ENCODE measurements at places on chromosomes 12 and 14. TPM values are rescaled to one million over a fixed set of nuclear protein-coding genes. Genes with fewer than 3 reads are reported as not detected.
A peak's percentile ranks its signal among the peaks of the same experiment; 100 is the strongest.

DNA sequence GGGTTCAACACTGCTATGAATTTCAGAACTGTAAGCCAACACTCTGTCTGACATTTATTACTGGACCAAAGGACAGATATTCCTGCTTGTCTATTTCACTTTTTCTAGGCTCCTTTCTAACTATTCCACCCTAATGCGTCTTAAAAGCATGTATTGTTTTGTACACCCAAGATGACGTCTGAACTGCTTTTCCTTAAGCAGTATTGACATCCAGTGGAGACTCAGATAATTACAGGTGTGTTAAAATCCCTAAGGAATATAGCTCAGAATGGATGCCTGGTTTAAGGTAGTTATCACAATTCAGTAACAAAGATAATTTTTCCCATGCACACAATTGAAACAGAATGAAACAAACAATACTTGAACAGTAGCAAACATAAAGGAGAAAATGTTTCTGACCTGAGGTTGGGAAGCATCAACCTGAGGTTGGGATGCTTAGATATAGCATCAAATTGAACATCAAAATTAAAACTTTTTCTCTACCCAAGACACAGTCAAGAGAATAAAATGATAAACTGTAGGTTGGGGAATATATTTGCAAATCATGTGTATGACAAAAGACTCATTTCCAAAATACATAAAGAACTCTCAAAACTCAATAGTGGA lies 93.7 kb upstream of the PTPRR start:
- no peak for DNase-seq

DNA sequence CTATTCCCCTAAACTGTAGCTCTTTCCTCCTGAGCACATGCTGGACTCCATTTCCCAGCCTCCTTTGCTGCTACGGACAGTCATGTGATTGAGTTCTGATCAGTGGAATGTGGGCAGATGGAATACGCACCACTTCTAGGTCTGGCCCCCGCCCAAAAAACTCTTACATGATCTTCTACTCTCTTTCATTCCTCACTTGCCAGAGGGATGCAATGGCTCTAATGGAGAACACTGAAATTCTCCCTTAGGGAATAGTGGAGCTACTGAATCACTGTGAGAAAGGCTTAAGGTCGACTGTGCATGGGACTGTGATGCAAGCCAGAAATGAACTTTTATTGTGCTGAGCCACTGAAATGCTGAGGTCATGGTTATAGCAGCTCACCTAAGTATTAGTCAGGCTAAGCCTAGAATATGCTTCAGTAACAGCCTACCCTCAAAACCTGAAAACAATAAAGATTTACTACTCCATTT lies 13.0 kb upstream of the TMED2 start:
- DNase-seq: peak; percentile 15

- no peak for DNase-seq
Observed at GRCh38 chr14:104499784-104500760, 79.5 kb upstream of the C14orf180 start.

DNA sequence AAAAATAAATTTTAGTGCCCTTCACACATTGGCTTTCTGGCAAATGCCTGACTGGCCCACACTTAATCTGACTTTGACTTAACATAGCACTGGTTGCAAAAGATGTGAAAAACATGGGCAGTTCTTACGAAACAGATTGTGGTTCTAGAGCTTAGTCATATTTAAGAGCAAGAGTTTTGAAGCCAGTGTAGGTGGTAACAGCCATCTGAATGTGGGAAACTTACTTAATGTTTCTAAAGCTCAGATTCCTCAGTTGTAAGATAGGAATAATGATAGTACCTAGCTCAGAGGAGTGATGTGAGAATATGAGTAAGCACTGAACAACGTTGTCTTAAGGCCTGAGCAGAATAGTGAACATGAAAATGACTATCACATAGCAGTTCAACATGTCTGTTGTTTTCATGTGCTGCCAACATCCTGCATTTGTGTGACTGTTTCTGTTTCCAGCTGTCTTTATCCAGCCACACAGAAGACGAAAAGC lies 262.7 kb downstream of the SYT1 start:
- no peak for DNase-seq

- DNase-seq: peak; percentile 68
Observed at GRCh38 chr12:111766608-111767361, at the start of gene ALDH2. TSS of gene ALDH2 (plus strand) at chr12:111766933. CDS start at chr12:111766983, 50 bp downstream.

DNA sequence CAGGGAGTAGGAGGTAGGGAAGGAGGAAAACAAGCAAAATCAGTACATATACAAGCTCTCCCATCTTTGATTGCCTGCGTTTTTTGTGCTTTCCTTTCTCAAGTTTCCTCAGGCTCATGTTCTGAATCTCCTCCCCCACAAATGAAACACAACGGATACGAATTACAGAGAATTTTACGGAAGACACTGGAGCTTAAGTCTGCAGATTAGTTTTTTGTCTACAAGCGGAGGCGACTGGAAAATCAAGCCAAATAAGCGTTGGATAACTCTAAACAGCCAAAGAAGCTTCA lies 612 bp downstream of the WBP11 start:
- no peak for DNase-seq

GRCh38 chr12:21725731-21726130 lies 48.8 kb downstream of the KCNJ8 start:
- no peak for DNase-seq

- DNase-seq: no peak
Observed at GRCh38 chr12:7158781-7159609, 28.8 kb downstream of the CLSTN3 start.

DNA sequence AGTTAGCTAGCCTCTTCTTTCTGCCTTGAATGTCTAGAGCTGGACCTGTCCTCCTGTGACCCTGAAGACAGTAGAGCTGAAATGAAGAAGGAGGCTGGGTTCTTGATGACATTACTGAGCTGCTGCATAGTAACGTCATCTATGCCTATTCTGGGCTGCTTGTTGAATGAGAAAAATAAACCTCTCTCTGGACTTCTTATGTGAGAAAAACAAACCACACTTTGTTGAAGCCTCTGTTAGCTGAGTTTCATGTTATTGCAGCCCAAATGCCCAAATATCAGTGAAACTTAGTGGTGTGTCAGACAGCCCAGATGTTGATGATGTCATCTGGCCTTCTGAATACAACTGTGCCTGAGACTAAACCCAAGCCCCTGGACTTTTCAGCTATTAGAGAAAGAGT lies 67.0 kb upstream of the MAX start:
- no peak for DNase-seq

- no peak for DNase-seq
Observed at GRCh38 chr14:85301506-85301905, 228.4 kb upstream of the FLRT2 start.

DNA sequence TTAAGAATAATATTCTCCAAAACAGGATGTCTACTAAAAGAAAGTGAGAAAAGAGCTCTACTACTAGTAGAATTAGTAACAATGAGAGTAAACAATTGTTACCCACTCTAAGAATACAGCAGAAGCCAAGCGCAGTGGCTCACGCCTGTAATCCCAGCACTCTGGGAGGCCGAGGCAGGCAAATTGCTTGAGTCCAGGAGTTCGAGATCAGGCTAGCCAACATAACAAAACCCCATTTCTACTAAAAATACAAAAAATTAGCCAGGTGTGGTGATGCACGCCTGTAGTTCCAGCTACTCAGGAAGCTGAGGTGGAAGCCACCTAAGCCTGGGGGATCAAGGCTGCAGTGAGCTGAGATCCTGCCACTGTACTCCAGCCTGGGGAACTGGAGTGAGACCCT lies 4.7 kb downstream of the DNAJC14 start:
- no peak for DNase-seq

- DNase-seq: no peak
Observed at GRCh38 chr12:127149226-127149964, 1117.6 kb upstream of the TMEM132C start.

GRCh38 chr12:109995686-109996482 lies at the start of gene GIT2:
TSS of gene GIT2 (minus strand) at chr12:109996368. CDS start at chr12:109996224, 144 bp downstream.
- DNase-seq: peak; percentile 95

DNA sequence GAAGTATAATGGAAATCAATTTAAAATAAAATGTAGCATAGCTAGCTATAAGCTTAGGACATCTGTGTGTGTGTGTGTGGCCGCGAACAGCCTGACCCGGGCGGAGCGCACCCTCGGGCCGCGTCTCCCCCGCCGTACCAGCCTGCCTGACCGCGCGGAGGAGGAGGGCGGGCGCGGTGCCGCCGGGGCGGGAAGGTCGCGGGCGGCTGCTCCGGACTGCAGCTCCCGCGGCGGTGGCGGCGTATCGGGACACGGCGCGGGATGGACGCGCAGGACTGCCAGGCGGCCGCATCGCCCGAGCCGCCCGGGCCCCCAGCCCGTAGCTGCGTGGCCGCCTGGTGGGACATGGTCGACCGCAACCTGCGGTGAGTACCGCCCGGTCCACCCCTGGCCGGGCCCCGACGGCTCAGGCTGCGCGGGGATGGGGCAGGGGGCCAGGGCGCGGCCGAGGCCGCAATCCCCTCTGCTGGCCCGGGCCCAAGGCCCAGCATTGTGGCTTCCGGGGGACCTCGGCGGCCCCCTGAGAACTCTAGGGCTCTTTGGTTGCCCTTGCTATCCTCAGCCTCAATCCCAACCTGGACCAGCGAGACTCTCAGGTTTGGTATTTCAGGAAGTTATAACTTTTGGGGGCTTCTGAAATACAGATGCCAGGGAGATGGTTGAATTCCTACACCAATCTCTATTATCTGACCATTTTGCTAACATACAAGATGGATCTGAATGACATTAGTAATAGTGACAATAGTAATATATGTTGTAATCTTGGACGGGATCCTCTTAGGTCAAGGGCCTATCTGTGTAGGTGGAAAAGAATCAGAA lies at the start of gene ABHD12B:
Gene ABHD12B (plus strand): TSS at position 140 of the 819 bp plus-strand sequence. CDS start 122 bp downstream, at position 262.
- DNase-seq: no peak

GRCh38 chr12:82852529-82852928 lies 165.8 kb downstream of the TMTC2 start:
- no peak for DNase-seq

DNA sequence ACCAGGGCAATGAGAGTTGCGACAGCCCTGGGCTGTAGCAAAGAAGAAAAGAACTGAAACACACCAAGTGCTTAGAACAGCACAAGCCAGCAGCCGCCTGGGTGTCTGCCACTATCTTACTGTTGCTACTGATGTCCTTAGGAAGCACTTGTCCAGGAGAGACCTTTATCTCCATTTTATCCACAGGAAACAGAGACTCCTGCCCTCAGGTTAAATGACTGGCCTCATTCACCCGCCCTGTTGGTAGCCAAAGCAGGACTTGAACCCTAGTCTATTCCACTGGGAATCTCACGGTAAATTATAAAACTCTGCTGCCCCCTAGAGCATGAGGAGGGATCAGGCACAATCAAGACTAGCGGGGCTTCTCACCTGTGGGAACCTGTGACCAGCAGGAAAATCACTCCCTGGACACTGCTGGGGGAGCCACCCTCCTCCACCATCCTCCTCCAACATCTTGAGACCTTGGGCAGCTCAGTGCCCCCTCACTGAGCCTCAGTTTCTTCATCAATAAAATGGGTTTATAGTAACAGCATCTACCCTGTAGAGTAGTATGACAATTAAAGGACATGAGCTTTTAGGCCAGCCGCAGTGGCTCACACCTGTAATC lies 20.5 kb upstream of the TESC start:
- no peak for DNase-seq

GRCh38 chr12:97899956-97900355 lies 437.4 kb downstream of the RMST start:
- DNase-seq: no peak

- no peak for DNase-seq
Observed at GRCh38 chr12:46110928-46111699, 120.7 kb upstream of the SCAF11 start.

DNA sequence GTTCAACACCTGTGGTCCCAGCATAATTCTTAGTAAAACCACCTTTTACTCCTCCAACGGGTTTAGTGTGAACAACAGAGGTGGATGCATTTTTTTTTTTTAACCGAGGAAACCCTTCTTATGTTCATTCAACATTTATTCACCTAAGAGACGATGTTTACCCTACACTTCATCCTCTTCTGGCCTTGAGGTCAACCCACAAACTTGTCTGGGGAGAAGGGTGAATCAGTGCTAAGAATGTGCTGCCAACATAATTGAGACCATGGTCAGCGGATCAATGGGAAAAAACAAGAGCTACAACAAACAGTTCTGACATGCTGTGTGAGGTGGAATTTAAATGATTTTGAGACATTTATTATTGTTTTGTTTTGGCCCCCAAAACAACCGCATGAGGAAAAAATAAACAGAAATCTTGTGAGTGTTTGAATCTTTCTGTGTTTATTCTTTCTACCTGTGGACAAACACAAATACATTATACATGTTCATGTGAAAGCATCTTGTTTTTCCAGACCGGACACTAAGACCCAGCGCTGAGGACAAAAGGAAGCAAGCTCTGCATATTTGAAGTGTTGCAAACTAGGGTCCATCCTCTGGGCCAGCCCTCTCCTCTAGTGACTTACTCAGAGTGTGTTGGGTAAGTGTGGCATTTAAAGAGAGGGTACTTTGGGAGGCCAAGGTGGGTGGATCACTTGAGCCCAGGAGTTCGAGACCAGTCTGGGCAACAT lies 5.1 kb upstream of the USP30 start:
- no peak for DNase-seq

DNA sequence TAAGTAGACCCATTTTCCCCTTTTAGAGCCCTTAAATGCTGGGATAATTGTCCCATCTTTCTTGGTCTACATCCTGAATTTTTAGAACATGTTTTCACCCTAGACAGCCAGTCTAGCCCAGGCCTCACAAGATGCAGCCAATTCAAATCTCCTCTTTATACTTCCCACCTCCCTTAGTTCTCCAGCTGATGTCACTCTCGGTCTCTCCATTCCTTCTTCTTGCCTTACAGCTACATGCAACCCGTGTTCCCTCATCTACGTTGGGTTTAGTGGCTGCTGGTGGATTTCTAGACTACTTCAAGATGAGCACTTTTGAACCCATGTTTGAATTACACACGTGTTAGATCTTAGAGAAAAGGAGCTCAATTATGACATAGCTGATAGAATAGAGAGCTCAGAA lies 132.0 kb downstream of the PPM1H start:
- no peak for DNase-seq

GRCh38 chr12:10075451-10075850 lies 23.3 kb downstream of the CLEC1A start:
- DNase-seq: no peak

- DNase-seq: no peak
Observed at GRCh38 chr14:89746654-89747053, 207.9 kb downstream of the EFCAB11 start.

CD69 gene
- total RNA-seq: 18.4 TPM

RBP5 gene
- 7.1 TPM for total RNA-seq

GLT8D2 gene
- 17.9 TPM for total RNA-seq

AICDA gene
- total RNA-seq: 2.2 TPM

CLEC4E gene
- 7.8 TPM for total RNA-seq

SLC2A14 gene
- 1.1 TPM for total RNA-seq

ADCK1 gene
- 9.1 TPM for total RNA-seq

CLEC1B gene
- total RNA-seq: not detected

GXYLT1 gene
- 9.6 TPM for total RNA-seq

HSPB8 gene
- total RNA-seq: 58.1 TPM

Data from mucosa of gallbladder (tissue), 1 donor.